Activated CD8-positive, alpha-beta T cell treated with anti-CD3 and anti-CD28 coated beads, Interleukin-2, amount 10 ng/mL, durations not matched to agents 7 days and 5 days (primary cell): ENCODE measurements at places on chromosomes 12 and 14.

DNA sequence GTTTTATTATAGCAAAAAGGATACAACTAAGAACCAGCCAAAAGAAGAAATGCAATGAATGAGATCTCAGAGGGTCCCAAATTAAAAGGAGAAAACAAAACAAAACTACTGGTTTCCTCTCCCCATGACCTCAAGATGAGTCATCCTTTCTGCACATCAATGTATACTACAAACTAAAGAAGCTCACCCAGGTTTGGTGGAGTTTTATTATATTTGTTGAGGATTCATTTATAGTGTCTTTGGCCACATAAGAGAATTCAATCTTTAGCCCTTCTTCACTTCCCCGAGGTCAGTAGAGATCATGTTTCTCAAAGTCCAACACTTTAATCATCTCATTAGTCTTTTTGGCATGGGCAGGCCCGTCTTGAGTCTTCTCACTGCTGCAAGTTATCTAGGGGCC lies 210.6 kb downstream of the SLC6A15 start:
- no peak for DNase-seq

DNA sequence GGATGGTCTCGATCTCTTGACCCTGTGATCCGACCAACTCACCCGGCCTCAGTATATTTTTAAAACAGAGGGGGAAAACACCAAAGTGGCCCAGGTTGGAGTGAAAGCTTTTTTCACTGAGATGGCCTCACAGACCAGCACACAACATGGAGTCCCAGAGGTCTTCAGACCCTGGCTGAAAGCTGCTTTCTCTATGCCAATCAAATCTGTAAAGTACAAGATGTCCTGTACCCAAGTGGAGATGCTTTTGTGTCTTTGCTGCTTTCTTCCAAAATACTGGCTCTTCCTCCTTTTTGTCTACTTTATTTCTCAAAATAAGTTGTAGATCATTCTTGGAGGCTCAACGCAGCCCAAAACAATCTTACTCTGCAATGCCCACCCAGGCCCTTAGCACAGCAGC lies 214.8 kb downstream of the MED13L start:
- no peak for DNase-seq

- DNase-seq, result peak; percentile 84
Measured at GRCh38 chr12:642633-643474, 20.4 kb downstream of the NINJ2 start.

DNA sequence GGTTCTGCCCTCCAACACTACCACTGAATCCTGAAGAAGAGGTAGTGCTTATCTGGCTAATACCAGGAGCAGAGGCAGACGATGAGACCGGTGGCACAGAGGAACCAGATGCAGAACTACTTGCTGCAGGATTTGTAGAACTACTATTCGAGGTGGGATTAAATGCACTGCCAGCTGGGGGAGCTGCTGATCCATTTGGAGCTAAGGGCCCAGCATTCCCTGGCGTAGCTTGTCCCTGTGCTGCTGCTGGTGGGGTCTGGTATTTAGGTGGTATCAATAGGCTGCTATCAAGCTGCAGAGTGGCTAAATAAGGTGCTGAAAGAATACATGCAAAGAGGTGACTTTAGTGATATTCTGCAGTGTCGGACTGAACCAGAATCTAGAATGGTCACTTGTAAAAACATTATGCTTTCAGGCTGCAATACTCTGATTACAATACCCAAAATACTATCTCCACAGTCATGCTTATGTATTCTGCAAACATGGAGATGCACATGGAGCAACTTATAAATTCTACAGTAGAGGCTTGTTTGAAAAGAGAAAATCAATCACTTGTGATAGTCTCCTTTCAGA lies 294.2 kb downstream of the MED13L start:
- DNase-seq, result no peak

DNA sequence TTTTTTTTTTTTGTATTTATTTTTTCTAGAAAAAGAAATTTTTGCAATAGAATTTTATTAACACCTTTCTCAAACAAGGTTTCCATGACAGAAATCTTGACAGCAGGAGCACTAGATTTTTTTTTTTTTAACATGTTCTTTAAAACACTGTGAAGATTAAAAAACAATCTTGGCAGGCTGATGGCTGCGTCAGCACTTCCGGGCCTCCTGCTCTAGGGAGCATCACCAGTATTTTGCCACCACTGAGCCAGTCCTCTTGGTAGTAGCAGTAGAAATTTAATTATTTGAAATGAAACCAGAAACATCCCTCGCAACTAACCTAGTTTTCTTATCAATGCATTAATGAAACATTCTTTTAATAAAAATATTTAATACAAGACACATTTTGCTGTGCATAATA lies 99.6 kb downstream of the APAF1 start:
- no peak for DNase-seq

- DNase-seq, result no peak
Measured at GRCh38 chr12:52698651-52699340, 4.5 kb downstream of the KRT77 start.

GRCh38 chr12:12736759-12737676 lies 19.9 kb downstream of the CDKN1B start:
- DNase-seq, result peak; percentile 84

- no peak for DNase-seq
Measured at GRCh38 chr14:74258764-74259035, 19.5 kb downstream of the VSX2 start.

DNA sequence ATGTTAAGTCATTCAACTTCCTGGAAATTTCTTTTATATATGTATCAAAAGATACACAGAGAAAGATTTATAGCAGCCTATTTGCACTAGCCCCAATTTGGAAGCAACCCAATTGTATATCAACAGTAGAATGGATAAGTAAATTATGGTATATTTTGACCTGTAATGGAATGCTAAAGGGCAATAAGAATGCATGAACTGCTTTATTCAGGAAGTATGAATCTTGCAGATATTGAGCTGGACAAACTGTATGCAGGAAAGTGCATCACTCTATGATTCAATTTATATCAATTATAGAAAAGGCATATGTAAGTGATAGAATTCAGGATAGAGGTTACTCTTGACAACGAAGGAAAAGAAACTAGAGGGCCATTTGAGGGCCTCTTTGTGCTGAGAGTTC lies 913.1 kb upstream of the FBXO33 start:
- no peak for DNase-seq

GRCh38 chr12:131692431-131692830 lies 18.5 kb upstream of the SFSWAP start:
- no peak for DNase-seq

DNA sequence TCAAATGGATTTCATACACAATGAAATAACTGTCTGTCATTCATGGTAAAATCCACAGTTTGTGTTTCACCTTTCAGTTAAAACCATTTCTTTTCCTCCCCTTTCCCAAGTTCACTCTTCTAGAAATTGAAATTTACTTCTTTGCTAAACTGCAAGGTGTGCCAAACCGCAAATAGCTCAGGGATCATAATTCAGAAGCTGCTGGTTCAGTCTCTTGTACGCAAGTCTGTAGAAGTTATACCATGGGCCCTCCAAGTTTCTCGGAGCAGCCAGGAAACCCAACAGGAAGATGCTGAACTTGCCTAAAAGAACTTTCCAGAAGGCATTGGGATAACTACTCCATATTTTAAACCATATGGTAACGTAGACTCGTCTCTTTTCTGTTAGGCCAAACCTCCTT lies 268.9 kb downstream of the FLRT2 start:
- DNase-seq, result no peak

DNA sequence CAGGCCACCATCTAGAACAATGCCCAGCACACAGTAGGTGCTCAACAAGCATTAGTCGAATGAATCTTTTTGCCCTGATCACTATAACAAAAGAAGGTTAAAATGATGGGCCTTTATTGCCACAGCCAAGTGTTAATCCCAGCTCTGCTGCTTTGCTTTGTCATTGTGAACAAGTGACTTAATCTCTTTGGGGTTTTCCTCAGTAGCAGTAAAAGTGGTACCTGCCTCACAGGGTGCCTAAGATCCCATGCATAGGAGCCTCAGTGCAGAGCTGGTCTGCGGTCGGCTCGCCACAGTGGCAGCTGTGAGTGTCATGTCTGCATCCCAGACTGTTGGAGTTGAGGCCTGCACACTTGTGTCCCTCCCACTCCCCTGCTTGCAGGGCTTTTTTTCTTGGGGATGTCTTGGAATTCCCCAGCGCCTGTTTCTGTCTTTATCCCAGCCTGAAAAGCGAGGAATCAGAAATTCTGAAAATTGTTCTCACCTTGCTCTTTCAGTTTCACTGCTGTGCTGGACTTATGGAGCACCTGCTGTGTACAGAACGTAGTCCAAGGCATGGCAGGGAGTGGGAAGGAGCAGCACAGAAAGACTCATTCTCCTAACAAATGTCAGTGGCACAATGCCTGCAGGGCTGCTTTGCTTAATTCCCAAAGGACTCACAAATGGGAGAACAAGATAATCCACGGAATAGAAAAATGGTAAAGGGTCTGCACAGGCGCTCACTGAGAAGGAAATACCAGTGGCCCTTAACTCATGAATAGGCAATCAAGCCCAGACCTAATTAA lies 90.8 kb downstream of the EML1 start:
- no peak for DNase-seq

DNA sequence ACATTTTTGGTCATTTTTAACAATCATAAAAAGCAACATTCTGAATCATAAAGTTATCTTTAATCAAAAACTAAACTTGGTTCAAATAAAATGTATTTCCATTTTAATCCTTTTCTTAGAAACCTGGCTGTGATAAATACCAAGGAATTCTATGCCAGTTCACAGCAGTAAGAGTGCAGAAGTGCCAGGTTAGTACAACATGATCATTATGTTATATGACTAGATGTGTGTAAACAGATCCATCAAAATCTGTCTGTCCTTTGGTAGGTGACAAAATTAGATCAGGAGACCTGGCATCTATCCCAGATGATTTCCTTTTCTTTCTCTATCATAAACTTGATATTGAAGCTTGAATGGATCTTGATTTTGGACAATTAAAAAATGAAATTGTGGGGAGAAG lies 200.6 kb upstream of the STXBP6 start:
- DNase-seq, result no peak

- DNase-seq, result no peak
Measured at GRCh38 chr12:103839103-103839502, 1.9 kb downstream of the NT5DC3 start.

DNA sequence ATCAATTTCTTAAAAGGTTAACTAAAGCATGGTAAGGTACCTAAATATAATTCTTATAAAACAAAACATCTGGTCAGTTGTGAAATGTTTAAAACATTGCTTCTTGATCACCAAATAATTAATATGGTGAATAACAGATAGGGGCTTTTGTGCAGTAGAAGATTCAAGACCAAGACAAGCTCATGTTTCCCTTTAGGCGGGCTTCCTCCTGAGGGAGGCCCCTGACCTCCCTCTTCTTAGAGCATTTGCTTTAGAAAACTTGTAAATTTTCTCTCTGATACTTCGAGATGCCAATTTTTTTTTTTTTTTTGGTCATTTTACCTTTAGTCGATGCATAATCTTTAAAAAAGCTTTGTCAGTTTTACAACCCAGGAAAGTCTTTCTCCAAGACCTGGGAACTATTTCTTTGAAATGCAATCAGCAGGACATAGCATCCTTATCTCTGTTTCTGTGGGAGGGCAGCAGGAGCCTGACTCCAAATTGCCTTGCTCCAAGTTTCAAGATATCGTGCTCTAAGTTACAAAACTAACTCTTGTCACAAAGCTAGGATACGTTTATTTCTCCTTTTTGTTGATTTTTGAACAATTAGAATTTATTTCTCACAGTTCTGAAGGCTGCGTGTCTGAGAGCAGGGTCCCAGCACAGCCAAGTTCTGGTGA lies 66.6 kb upstream of the BICD1 start:
- no peak for DNase-seq

- no peak for DNase-seq
Measured at GRCh38 chr12:11763760-11764520, 114.5 kb downstream of the ETV6 start.

- peak; percentile 49 for DNase-seq
Measured at GRCh38 chr12:96195845-96196451, 1.8 kb downstream of the ELK3 start.
